ENCODE measurements at places on chromosomes 7 and 10.

GRCh38 chr10:114017271-114017670 is 26.4 kb upstream of the ADRB1 start:
- DNase-seq, result no peak

GRCh38 chr7:93890041-93890463 is 501 bp downstream of the TFPI2 start:
- DNase-seq, result no peak

GRCh38 chr7:22210355-22210754 is 146.6 kb downstream of the RAPGEF5 start:
- DNase-seq, result no peak

DNA sequence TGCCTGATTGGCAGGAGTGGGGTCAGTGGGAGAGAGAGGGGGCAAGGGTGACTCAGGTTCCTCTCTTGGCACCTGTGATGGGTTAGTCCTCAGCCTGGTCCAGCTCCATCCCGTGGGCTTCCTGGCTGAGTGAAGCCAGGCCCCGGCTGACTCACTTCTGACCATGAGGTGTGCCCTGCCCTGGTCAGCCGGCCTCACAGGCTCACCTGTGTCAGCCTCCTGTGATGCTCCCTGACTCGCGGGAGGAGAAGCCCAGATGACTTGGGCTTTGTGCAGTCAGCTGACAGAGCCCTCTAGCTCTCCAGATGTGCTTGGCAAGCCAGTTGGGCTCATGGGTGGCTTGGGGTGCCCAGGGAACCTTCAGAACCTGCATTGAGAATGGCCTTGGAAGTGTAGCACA is 16.0 kb upstream of the PPIF start:
- no peak for DNase-seq

DNA sequence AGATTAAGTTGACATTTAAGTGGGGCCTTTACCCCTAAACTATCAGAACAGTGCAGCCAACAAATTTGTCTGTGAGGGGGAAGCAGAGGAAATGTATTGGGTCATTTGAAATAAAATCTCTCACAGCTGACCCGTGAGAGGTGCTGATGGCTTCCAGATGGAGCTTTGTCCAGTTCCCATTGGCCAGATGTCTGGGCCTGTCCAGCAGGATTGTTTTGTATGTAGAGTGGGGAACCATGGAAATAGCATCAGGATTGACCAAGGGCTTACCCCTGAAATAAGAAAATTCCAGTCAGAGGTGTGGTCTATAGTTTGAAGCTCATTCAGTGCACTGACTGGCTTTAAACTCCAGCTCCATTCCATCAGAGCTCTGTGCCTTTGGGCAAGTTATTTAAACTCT is 50.6 kb downstream of the INHBA start:
- no peak for DNase-seq

- DNase-seq, result no peak
Measured at GRCh38 chr10:80535671-80536360, 1.9 kb upstream of the SH2D4B start.

DNA sequence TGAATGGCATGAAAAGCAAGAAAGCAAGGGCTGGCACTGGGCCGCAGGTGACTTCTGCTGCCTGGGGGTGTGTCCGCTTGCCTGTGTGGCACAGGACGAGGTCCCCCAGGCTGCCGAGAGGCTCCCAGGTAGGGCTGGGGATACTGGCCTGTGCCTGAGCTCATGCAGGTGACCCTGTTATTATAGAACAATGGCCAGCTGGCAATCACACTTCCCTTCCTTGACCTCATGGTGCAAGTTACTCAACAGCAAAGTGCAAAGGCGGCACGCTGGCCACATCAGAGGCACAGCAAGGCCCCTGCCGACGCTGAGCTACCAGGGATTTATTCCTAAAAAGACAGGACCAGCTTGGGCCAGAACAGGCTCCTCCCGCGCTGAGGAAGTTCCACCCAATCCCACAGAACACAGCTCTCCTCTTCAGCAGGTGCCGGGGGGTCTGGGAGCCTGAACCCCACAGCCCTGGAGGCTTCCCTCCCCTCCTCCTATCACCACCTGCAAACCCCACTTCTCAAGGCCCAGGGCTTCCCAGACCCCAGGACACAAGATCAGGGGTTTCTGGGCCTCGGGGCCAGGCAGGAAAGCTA is 1.4 kb upstream of the ADAM8 start:
- DNase-seq, result no peak

GRCh38 chr7:63067897-63068585 is 930.6 kb upstream of the ZNF722 start:
- peak; percentile 67 for DNase-seq

- no peak for DNase-seq
Measured at GRCh38 chr10:4889959-4890358, 64.0 kb downstream of the AKR1E2 start.

GRCh38 chr7:84196084-84196503 is 1.5 kb upstream of the SEMA3A start:
- DNase-seq, result no peak

GRCh38 chr7:159139202-159139601 is 5.5 kb downstream of the VIPR2 start:
- DNase-seq, result peak; percentile 34

DNA sequence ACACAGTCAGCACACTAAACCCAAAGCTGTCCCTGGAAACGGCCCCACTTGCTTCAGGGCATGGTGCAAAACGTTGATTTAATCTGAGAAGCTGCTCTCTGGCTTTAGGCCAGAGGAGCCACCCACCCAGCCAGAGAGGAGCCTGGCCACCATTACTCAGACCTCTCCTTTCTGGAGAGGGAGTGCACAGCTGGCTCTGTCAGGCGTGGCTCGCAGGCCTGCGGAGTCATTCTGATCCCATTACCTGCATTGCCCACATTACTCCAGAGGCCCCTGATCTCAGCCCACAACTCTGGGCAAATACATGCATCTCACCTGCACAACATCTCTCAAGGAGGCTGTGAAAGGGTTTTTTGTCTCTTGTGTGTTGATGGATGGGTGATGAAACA is 370.0 kb upstream of the IGFBP3 start:
- no peak for DNase-seq

GRCh38 chr7:111529507-111530355 is 32.6 kb downstream of the IMMP2L start:
- DNase-seq, result no peak
